NCI-H1436 treated with DMSO at 0.1 percent for 48 hours (cell line): ENCODE measurements at places on chromosomes 2 and 18.

DNA sequence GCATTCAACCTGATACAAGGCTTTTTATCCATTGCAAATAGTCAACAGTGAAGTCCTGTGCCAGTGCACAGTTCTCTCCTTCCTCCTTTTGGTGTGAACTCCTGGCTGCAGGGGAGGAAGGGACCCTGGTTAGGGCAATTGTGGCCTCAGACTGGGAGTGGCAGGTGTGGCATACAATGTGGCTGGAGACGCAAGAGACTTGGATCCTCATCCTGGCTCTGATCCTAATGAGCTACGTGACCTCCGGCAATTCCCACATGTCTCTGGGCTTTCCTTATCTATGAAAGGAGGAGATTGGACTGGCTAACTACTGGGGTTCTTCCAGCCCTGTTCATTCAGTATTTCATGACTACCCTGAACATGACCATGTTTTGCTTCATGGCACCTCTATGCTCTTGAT, 10.5 kb upstream of the IL1A start:
- no peak for DNase-seq

DNA sequence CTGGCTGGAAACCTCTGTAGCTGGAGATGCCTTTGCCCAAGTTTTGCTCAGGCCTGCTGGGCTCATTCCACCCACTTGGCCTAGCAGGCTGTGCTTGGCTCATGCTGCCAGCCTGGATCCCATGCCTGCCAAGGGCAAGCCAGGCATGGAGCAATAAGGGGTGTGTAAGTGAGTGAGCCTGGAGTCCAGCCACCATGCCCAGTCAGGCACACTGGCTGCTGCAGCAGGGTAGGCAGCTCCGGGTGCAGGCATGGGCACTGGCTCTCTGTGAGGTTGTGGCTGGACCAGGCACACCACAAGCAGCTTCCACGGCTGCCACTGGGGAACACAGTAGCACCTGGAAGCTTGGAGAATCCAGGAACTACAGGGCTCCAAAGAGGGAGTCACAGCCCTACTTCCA, 147.7 kb upstream of the HS6ST1 start:
- no peak for DNase-seq

DNA sequence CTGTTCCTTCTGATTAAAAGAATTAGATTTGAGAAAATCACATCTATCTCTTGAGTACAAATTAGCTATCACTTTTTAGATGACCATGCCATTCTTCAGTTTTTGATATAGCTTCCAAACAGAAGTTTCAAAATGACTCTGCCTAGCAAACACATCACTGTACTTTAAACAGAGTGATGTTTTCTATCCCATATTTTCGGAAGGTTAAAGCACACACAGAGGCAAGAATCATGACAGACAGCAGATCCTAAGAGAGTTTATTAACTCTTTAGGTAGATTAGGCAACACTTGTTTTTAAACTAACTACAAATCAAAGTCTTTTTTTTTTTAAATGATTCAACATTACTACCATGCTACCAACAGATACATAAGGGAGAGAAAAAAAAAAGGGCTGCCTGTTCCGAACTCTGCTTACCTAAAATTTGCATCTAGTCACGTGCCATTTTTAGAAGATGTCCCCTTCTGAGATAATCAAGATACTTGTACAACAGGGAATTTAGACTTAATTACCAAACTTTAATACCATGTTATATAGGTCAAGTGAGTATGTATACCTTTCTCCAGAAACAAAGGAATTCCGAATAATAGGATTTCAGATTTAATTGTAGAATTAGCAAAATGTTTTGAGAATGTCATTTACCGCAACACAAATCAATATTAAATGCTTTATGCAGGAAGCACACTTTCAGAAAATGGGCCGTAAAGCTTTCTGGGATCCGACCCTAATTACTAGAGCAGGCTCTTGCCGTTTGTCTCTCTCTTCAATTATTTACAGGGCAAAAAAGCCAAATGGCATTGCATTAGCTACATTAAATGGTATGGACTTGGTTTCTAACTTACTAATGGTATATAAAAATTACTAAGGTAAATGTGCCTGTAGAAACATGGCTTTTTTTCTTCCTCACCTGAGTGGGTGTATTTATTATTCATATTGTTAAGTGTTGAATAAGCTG, 2.6 kb downstream of the RBMS1 start:
- DNase-seq = no peak

DNA sequence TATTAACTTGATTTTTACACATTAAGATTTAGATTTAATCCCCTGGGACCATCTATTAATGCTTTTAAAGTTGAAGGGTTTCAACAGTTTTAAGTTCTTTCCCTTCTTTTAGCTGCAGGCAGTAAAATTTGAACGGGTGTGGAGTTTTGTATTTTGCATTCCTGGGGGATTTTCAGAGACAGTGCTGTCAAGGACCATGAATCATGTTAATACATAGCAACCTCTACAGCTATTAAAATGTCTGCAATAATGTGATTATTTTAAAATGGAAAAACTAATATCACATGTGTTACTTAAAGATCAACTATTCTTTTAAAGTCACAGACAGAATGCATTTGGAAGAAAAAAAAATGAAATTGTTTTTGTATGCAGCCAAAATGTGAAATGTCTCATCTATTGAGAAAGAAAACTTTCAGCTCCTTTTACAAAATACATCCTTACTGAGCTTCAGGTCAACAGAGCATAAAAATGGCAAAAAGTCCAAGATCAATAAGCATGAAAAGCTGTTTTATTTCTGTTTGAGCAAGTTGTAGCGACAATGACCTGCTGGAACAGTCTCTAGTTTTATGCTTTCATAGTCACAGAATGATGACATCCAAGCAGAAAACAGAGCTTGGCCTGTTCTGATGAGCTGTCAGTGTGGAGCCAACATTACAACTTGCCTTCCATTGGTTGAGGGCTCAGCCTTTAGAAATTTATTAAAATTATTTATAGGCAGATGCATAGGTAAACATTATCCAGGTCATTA, 21.6 kb upstream of the ZNF521 start:
- DNase-seq = no peak

DNA sequence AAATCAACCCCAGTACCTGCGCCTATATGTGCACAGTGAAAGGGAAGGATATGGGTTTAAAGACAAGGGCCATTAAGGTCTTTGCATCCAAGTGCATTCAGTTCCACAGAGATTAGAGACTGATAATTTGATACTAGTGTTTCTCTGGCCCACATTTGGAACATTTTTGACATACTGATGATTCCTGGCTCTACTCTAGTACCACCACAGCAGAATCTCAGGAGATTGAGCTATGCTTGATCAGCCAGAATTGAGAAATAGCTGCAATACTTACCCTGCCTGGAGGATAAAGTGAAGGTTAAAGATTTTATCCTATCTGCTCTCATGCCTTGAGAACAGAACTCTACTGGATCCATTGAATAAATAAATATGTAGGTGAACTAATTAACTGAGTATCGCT, 1267.8 kb downstream of the SUCLG1 start:
- DNase-seq = no peak
